Motor neuron (in vitro differentiated cells): ENCODE measurements at places on chromosomes 5 and 9.

GRCh38 chr9:110025551-110026170 is 182.3 kb downstream of the C9orf152 start:
- ATAC-seq, result no peak

DNA sequence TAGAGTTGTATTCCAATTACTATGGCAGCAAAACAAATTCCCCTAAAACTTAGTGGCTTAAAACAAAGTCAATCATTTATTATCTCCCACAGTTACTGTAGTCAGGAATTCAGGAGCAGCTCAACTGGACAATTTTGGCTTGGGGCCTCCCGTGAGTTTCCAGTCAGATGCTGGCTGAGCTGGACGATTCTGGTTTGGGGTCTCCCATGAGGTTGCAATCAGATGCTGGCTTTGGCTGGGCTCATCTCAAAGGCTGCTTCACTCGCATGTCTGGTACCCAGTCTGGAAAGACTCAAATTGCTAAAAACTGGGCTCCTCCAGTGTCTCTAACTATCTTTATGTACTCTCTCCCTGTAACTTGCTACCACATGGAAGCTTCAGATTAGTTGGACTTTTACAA is 130.1 kb downstream of the C5orf15 start:
- no peak for ATAC-seq

- ATAC-seq, result no peak
These were observed 20.8 kb downstream of the PLGRKT start for GRCh38 chr9:5416953-5417352.

- ATAC-seq, result no peak
These were observed 24.4 kb upstream of the TAL2 start for GRCh38 chr9:105637787-105638395.

DNA sequence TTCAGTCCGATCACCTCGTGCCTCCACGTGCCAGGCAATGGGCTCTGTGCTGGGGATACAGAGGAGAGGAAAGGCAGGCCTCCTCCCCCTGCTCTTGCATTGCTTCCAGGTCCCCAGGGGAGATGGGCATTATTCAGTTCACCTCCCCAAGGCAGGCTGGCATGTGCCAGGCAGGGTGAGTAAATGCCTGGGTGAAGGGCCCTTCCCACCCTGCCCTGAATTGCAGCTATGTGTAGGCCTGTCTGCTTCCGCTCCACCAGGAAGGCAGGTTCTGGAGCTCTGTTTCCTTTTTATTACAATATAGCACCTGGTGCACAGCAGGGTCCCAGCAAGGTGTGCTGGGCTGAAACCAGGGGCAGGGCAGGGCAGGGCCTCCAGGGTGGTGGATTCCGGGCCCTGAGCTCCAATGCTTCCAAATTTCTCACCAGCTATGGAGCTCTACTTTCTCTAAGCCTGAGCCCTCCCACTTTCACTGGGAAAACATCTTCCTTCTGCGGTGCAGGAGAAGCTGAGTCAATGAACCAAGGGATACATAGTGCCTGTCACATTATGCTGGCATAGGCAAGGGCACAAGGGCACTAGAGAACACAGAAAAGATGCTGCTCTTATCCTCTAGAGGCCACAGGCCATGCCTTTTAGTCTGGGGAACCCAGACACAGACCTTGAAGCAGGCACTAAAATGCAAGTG is 42.0 kb downstream of the SHB start:
- no peak for ATAC-seq

- no peak for ATAC-seq
These were observed 315.7 kb downstream of the MCTP1 start for GRCh38 chr5:94969174-94969573.

GRCh38 chr9:34505370-34506120 is 17.2 kb downstream of the ENHO start:
- ATAC-seq, result no peak

GRCh38 chr9:102069969-102070368 is 331.5 kb upstream of the GRIN3A start:
- no peak for ATAC-seq

- ATAC-seq, result no peak
These were observed 87.4 kb upstream of the PCA3 start for GRCh38 chr9:76676857-76677256.

DNA sequence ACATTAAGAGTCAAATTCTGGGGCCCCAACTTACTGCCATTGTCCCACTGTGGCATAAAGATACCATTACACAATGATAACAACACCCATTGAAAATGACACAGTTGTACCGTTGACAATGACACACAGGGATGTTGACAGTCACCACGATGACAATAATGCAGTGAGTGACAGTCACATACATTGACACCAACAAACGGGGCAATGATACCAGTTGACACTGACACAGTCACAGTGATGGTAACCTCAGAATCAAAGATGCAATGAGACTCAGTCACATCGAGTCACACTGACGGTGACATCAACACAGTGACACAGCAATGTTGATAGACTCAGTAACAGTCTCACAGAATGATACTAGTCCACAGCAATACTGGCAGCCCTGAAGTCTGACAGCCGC is 16.9 kb downstream of the CNTFR start:
- ATAC-seq, result no peak

GRCh38 chr9:114172981-114173833 is 17.9 kb downstream of the COL27A1 start:
- ATAC-seq, result no peak

DNA sequence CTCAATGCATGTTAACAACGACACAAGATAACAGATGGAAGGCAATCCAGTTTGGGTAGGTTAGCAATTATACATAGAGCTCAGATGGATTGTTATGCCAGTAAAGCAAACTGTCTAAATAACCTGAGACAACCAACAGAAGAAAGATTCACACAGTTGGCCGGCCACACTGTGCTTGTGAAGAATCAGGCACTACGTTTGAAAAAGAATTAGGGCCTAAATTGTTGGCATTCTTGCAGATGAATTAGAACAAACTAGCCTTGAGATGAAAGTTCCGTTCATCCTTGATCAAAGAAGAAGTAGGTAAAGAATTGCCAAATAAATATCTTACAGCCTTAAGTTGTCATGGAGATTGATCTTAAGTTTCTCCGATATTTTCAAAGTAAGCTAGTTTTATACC is 210.6 kb downstream of the CDH18 start:
- no peak for ATAC-seq

- no peak for ATAC-seq
These were observed 2.7 kb downstream of the PTGDS start for GRCh38 chr9:136979769-136980587.

DNA sequence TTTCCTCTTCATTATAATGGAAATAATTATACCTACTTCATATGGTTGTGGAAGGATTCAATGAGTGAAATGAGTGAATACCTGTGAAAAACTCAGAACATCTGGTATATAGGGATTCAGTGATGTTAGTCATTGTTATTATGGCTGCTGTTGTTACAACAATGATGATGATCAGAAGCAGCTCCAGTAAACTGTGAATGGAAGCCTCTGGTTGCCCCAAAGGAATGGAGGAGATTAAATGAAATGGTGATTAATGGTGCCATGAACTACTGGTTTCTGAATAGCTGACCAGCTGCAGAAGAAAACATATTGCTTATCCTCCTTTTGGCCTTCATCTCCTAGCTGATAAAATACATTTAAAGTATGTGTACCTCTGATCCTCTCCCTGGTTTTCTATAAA is 372.0 kb downstream of the ARHGEF28 start:
- peak; percentile 41 for ATAC-seq

DNA sequence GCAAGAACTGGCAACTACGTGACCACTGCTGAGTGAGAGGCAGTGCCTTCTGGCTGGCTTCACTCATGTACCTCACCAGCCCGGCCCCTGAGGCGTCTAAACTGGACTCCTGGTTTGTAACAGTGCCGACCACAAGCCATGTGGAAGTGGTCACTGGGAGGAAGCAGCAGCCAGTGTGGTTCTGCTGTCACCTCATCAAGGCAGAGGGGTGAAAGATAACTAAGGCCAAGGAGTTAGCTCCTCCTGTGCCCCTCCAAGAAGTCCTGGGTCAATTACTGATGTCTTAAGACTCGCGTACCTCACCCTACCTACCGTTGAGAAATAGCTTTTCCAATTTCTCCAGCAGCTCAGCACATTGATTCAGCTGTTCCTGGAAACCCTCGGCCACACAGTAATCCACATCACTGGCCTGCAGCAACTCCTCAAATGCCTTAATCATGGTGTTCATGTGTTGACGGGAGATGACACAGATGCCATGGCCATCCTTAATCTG is 142.9 kb downstream of the CDK5RAP2 start:
- ATAC-seq, result no peak

DNA sequence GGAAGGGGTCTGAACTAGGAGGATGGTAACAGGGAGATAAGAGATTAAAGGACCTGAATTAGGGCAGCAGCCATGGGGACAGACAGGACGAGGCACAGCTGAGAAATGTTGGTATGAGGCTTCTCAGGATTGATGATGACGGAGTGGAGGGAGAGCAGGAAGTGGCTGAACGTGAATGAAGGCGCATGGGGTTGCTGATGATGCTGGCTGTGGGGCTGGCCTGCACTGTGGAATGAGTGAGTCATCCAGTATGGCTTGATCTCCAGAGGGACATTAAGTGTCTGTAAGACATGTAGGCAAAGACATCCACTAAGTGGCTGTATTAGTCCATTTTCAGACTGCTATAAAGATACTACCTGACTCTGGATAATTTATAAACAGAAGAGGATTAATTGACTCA is 256.4 kb downstream of the ICE1 start:
- peak; percentile 95 for ATAC-seq

DNA sequence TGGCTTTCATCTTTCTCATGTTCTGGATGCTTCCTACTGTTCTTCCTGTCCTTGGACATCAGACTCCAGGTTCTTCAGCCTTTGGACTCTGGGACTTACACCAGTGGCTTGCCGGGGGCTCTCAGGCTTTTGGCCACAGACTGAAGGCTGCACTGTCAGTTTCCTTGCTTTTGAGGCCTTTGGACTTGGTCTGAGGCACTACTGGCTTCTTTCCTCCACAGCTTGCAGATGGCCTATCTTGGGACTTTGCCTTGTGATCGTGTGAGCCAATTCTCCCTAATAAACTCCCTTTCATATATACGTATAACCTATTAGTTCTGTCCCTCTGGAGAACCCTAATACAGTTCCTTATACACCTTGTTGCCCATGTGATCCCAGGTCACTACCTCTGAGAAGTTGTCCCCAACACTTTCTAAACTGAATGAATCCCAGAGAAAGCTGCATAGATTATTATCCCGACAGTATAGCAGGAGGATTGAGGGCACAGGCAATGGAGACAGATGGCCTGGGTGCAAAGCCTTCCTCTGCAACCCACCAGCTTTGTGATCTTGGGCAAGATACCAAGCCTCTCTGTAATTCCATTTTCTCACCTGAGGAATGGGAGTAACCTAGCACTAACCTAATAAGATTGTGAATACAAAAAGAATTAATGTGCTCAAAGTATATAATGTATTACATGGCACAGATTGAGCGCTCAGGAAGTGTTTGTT is 449.6 kb upstream of the BRINP1 start:
- no peak for ATAC-seq
